ENCODE measurements at places on chromosomes 1 and 21.

DNA sequence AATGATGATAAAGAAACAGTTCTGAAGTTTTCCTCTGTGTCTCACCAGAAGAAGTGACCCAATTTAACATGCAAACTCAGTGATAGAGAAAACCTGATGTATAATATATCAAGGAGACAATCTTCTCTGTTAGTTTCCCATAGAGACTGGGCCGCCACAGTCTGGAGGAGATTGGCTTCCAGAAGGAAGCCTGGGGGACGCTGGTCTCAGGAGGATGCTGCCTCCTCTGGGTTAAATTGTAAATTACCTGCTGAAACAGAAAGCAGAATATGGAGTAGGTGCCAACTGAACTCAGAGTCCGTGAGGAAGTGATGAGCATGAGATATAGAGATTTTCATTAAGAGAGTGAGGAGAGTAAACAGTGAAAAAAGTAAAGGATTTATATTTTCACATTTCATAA, 15.8 kb downstream of the OR14I1 start:
- DNase-seq: no peak

GRCh38 chr1:212696721-212697331, 2.8 kb downstream of the BATF3 start:
- no peak for DNase-seq

DNA sequence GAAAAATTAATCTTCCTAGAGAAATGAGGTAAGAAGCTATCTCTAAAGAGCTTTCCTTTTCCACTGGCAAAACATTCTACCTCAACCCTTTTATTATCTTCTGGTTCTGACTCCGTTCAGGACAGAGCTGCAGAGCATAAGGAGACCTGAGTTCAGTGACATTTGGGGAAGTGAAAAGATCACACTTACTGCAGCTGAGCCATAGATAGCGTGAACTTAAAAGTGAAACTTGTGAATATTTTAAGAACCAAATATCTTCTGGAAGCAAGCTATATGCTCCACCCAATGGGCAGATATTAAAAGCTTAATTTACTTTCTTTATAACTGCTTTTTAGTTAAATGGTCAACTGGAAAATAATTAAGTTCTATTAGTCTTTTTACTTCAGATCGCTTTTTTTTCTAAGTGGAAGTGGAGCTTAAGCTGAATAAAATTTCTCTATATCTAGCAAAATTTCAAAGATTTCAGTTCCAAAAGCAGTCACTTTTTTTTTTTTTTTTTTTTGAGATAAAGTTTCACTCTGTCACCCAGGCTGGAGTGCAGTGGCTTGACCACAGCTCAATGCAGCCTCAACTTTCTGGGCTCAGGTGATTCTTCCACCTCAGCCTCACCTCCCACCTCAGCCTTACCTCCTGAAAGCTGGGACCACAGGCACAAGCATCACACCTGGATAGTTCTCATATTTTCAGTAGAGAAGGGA, 11.9 kb downstream of the PTPN22 start:
- DNase-seq: no peak

GRCh38 chr1:53195246-53196016, 1.2 kb upstream of the CPT2 start:
- DNase-seq: no peak

GRCh38 chr1:221097479-221098281, 218.4 kb downstream of the HLX start:
- no peak for DNase-seq

DNA sequence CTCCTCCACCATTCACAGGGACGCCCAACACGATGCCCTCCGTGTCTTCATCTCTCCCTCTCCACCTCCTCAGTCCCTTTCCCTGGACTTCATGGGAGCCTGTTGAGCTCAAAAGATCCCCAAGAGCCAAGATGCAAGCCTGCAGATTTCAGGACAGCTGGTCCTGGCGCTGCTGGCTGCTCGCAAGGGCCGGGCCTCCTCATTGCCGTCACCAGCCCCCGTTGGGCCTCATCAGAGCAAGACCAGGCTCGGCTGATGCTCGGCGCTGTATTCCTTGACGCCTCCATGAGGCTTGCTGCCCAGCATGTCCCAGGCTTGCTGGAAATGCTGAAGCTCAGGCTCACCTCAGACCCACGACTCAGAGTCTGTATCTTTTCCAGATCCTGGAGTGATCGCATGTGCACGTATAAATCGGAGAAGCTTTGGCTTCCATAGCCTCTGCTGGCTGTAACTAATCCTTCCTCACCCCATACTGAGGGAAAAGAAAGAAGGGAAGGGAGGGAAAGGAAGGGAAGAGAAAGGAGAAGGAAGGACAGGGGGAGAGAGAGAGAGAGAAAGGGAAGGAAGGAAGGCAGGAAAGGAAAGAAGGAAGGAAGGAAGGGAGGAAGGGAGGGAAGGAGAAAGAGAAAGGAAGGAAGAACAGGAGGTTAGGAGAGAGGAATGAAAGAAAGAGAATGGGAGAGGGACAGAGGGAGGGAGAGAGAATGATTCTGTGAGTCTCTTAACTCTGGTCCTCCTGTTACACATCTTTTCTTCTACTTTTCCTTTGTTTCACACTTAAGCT, 94.6 kb downstream of the KCNJ15 start:
- DNase-seq: no peak

- peak; percentile 28 for DNase-seq
These were observed 120.5 kb upstream of the KLHDC7A start for GRCh38 chr1:18360251-18360650.

DNA sequence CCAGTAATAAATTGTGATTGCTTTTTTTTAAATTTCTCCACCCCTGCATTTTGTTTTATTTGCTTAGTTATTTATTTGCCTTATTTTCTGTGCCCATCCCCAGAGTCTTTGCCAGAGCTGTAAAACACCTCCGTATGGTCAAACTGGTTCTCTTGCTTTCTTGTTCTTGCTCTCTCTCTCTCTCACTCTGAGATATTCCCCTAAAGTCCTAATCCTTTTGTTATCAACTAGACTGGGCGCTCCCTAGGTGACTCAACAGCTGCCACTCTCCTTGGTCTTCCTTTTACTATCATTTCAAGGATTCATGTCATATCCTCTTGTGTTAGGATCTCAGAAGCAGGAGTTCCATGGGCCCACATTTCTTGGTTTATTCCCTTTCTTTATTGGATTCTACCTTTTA, 160.0 kb downstream of the PRDM2 start:
- DNase-seq: no peak

DNA sequence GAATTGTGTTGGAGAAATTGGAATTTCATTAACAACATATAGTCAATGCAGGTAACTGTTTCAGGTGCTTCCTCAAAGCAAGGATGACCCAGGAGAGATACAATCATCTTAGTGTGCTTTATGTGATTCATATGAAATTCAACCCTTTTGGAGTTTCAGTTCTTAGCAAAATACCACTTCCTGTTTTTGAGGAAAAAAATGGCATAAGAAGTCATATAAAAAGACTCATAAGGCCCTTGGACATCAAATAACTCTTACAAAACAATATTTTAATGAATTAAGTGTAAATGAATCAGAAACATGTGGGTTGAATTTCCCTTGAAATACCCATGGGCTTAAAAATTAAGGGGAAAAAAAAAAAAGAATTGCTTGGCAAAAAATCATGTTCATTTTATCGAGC, 926.6 kb downstream of the LTN1 start:
- no peak for DNase-seq

DNA sequence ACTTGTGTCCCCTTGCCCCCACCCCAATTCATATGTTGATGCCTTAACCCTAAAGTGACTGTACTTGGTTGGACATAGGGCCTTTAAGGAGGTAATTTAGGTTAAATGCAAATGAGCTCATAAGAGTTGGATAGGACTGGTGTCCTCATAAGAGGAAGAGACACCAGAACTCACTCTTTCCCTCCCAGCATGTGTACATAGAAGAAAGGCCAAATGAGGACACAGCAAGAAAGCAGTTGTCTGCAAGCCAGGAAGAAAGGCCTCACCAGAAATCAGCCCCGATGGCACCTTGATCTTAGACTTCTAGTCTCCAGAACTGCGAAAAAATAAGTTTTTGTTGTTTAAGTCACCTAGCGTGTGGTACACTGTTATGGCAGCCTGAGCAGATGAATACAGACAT, 45.5 kb downstream of the RAB3GAP2 start:
- no peak for DNase-seq

DNA sequence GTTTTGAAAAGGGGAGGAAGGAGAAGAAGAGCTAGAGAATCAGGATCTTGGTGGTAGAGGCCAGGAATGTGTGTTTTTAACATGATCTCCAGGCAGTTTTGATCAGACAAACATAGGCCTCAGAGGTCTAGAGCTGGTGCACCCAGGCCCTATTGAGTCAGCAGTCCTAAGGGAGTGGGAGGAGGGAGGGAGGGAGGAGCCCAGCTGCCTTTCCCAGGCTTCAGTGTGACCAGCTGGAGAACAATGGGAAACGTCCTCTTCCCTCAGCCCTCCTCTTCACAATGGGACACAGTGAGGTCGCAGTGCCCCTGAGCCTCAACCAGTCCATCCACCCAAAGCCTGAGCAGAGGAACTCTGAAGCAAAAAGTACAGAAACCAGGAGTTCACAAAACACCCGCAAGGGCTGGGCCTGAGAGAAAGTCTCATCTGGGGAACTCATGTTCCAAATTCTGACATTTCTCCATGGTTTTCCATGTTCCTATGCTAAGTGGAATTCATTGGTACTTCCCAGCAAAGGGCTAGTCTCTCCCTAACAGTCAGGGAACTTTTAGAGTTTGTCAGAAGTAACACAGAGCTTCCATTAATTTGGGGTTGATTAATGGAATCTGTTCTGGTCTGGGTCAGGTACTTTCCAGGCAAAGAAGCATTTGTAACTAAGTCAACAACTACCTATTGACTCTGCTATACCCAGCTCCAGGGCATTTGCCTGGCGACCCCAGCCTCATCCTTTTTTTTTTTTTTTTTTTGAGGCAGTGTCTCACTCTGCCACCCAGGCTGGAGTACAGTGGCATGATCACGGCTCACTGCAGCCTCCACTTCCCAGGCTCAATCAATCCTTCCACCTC, 37.5 kb downstream of the ELAPOR1 start:
- peak; percentile 78 for DNase-seq

DNA sequence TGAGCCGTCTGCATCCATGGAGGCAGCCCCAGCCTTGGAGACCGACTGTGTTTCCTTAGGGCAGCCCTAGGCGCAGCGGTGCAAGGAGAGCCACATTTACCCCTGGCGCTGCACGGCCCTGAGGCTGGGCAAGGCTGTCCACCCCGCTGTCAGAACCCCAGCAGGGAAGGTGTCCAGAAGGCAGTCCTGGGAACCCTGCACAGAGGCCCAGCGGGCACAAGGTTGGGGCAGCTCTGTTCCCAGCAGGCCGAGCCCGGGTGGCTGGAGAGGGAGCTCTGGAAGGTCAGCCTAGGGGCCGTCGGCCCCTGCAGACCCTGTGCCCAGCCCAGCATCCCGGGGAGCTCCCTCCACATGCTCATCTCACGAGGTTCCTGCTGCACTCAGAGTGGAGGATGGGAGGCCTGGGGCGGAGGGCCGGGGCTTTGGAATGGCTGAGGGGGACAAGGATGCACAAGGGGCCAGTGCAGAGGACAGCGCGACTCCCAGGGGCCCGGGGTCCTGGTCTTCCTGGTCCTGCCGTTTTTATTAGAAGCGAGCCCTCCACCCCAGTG, 19.9 kb upstream of the SAMD11 start:
- no peak for DNase-seq

- DNase-seq: no peak
These were observed 2.7 kb downstream of the RBM15 start for GRCh38 chr1:110341872-110342331.

DNA sequence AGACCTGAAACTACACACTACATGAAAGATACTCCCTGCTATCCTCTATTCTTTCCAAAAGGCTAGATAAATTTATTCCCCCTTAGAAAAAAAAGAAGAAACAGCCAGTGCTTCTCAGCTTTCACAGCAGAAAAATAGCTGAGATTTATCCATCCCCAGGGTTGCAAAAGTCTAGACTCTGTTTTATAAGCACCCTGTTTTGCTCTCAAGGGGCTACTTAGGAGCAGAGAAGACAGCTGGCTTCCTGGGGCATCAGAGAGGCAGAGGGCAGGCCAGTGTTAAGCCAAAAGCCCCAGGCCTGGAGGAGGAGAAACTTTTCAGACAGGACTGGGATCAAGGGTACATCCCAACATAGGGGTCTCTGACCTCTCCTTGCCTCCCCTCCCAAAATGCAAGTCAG, 3.9 kb downstream of the LAMB3 start:
- DNase-seq: no peak

GRCh38 chr1:151520359-151520758, 9.2 kb downstream of the CGN start:
- no peak for DNase-seq

DNA sequence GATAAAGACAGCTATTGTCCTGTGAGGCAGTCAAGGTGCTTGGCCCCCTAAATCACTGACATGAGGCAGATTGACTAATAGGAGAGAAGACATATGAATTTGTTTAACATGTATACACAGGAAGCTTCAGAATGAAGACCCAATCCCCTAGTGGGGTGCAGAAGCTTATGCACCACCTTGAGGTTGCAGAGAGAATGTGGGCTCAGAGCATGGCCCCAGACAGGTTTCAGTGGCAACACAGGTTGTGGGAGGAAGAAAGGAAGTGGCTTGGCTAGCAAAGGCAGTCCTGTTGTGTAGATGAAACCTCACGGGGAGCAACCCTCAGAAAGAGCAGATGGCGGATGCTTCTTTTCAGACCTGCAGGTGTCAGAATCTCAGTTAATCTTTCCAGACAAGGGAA, 37.0 kb upstream of the PARP1 start:
- no peak for DNase-seq

DNA sequence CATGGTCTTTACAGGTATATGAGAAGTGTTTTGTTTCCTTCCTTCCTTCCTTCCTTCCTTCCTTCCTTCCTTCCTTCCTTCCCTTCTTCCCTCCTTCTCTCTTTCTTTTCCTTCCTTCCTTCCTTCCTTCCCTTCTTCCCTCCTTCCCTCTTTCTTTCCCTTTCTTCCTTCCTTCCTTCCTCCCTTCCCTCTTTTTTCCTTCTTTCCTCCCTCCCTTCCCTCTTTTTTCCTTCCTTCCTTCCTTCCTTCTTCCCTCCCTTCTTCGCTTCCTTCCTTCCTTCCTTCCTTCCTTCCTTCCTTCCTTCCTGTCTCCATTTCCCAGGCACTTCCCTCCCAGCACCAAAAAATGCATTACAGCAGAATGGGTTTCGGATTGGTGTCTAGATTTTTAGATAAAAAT, 235.0 kb upstream of the KIAA0040 start:
- DNase-seq: no peak

DNA sequence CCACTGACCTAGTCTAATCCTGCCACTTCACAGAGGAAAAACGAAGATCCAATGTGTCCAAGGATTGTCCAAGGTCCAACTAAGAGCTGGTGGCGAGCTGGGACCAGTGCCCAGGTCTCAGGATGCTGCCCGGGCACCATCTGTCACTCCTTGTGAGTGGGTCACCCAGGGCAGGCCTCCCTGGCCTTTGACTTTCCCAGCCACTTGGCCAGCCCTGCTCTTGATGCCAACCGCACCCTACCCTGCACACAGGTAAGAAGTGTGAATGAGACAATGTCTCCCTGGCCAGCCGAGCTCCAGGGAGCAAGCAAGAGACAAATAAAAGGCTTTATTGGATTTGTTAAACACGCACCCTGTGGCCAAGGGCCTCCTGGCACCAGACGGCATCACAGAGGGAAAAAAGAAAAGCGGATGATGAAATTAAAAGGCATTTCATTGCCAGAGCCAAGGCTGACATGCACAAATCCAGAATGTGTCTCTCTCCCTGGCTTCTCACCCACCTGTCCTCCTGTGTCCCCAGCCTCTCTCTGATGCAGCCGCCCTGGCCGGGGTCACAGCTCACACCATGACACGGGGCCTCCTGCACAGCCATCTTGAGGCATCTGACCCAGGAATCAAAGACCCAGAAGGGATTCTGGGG, 72.8 kb downstream of the CAMK2N1 start:
- DNase-seq: no peak
